ENCODE measurements at places on chromosomes 4 and X. TPM values are rescaled to one million over a fixed set of nuclear protein-coding genes. Genes with fewer than 3 reads are reported as not detected.

DNA sequence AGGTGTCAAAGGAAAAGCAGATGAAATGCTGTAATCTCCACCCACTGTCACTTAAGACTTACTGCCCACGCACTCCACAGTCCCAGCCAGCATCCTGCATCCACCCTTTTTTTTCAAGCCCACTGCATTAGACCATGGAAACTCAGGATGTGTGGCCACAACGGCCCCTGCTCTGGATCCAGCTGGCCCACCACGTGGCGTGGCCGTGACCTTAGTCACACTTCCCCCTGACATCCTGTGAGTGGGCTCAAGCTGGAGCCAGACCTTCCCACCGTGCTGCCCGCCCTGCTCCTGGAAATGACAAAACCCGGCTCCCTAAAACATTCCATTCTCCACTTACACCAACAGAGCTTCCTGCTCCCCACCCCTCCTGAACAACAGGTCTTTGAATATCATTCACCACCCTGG, 588.3 kb upstream of the DIPK2B start:
- no peaks in the 10 kb centered on the region for H3K27me3 ChIP-seq
- H3K4me3 ChIP-seq = peak overlapping the region; percentile 51

The UNC5C gene
- total RNA-seq = not detected

The UTP3 gene
- total RNA-seq = 27.1 TPM

- H3K4me3 ChIP-seq = peak overlapping the region; percentile 21
- H3K4me1 ChIP-seq = peaks cover 27% of the 10 kb centered on the region
- H3K36me3 ChIP-seq = no peaks in the 10 kb centered on the region
- no peaks in the 10 kb centered on the region for H3K27me3 ChIP-seq
- DNase-seq = peak; percentile 80
Measured at GRCh38 chr4:164779811-164780216, 25.9 kb downstream of the SMIM31 start.

DNA sequence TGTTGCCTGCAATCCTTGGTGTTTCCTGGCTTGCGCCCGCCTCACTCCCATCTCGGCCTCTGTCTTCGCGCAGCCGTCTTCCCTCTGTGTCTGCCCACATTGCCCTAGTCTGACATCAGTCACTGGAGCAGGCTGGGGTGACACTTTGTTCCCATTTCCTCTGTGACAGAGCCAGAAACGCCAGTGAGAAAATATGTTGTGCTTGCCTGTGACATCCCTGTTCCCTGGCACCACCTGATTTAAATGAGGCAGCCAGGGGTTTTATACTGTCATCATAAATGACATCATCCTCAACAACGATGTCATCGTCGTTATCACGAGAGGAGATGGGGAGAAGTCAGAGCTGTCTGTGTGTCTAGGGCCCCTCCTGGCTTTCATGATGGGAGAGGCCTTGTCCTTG, 29.1 kb downstream of the ZNF185 start:
- H3K4me1 ChIP-seq = no peaks in the 10 kb centered on the region
- no peaks in the 10 kb centered on the region for H3K27me3 ChIP-seq
- no peaks in the 10 kb centered on the region for H3K36me3 ChIP-seq
- no peak overlapping the region for H3K27ac ChIP-seq

GRCh38 chr4:156388826-156389225, 435.2 kb upstream of the CTSO start:
- peaks cover 41% of the 10 kb centered on the region for H3K4me1 ChIP-seq
- H3K36me3 ChIP-seq = no peaks in the 10 kb centered on the region
- H3K27ac ChIP-seq = no peak overlapping the region

The ALB gene
- total RNA-seq = not detected

GRCh38 chr4:152997288-152997687, 61.2 kb downstream of the FHDC1 start:
- no peak overlapping the region for H3K27ac ChIP-seq
- no peak for DNase-seq
- no peak overlapping the region for H3K4me3 ChIP-seq
- no peaks in the 10 kb centered on the region for H3K4me1 ChIP-seq
- no peaks in the 10 kb centered on the region for H3K36me3 ChIP-seq
- H3K27me3 ChIP-seq = no peaks in the 10 kb centered on the region

The ARHGEF9 gene
- total RNA-seq = 14.8 TPM

DNA sequence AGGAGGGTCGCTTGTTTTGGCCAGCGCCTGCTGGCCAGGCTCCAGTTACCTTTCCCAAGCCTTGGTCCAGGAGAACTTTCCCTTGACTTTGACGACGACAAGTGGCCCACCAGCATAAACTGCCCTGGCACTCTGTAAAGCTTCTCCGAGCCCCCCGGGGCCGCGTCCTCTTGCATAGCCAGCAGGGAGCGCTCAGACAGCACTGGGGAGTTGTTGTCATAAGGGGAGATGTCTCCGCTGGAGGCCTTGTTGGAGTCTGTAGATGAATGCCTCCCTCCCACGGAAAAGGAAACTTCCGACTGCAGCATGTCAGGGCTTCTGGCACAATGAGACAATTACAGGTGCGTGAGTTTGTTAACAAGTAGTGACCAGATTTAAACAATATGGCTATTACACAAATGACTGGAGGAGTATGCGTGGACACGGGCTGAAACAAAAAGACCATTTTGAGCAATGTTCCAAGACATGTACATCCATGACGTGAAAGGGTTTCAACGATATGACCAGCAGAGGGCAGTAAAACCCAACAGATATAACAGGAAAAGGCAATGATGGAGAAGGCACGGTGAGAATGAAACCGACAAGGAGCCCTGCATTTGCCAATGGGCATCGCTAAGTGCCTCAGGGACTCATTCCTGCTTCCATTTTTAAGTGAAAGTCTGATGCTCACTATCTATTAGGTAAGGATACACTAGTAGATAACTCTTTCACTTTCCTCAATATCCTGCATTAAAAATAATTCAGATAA, 33.0 kb downstream of the HCCS start:
- no peak overlapping the region for H3K27ac ChIP-seq
- H3K4me3 ChIP-seq = no peak overlapping the region
- no peaks in the 10 kb centered on the region for H3K27me3 ChIP-seq
- peak; percentile 74 for DNase-seq

DNA sequence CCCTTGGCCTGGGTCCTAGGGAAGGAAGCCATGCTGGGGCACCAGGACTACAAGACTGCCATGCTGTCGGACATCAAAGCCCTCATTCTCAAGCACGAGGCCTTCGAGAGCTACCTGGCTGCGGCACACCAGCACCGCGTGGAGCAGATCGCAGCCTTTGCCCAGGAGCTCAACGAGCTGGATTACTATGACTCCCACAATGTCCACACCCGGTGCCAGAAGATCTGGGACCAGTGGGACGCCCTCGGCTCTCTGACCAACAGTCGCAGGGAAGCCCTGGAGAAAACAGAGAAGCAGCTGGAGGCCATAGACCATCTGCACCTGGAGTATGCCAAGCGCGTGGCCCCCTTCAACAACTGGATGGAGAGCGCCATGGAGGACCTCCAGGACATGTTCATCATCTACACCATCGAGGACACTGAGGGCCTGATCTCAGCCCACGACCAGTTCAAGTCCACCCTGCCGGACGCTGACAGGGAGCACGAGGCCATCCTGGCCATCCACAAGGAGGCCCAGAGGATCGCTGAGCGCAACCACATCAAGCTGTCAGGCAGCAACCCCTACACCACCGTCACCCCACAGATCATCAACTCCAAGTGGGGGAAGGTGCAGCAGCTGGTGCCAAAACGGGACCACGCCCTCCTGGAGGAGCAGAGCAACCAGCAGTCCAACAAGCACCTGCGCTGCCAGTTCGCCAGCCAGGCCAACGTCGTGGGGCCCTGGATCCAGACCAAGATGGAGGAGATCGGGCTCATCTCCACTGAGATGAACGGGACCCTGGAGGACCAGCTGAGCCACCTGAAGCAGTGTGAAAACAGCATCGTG, 487.0 kb downstream of the TRAM1L1 start:
- H3K27ac ChIP-seq = no peak overlapping the region
- no peaks in the 10 kb centered on the region for H3K27me3 ChIP-seq
- DNase-seq = no peak
- H3K4me3 ChIP-seq = no peak overlapping the region
- H3K36me3 ChIP-seq = no peaks in the 10 kb centered on the region
- H3K4me1 ChIP-seq = no peaks in the 10 kb centered on the region

DNA sequence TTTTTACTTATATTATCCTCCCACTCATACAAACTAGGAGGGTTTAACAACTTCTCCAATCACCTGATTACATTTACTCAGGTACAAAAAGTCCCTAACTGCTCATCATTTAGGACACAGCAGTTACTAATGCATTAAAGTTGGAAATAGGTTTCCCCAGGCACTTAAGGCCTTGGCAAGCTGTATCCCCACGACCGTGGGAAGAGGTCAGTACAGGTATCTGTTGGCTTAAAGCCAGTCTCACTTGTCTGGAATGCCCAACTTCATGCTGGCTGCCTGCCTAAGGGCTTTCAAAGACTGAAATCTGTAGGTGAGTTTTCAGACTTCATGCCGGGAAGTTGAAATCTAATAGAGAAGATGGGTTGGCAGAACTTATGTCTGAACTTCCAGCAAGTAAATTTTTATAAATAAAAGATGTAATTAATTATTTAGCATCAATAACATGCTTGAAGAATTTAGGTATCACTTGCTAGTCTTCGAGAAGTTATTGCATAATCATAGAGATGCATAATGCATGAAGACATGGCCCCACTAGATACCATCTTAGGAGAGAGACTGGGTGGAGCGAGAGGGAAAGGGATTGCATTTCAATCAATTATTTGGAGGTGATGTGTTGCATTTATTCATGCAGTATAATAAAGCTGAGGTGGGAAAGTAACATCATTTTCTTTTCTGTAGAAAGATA, 54.2 kb downstream of the SCD5 start:
- peak; percentile 29 for DNase-seq
- peaks cover 40% of the 10 kb centered on the region for H3K4me1 ChIP-seq
- H3K27ac ChIP-seq = peak overlapping the region; percentile 70
- H3K4me3 ChIP-seq = no peak overlapping the region
- H3K36me3 ChIP-seq = no peaks in the 10 kb centered on the region
- H3K27me3 ChIP-seq = no peaks in the 10 kb centered on the region

GRCh38 chrX:93874554-93874953, 200.5 kb downstream of the FAM133A start:
- no peaks in the 10 kb centered on the region for H3K27me3 ChIP-seq
- H3K27ac ChIP-seq = no peak overlapping the region
- H3K4me3 ChIP-seq = no peak overlapping the region

DNA sequence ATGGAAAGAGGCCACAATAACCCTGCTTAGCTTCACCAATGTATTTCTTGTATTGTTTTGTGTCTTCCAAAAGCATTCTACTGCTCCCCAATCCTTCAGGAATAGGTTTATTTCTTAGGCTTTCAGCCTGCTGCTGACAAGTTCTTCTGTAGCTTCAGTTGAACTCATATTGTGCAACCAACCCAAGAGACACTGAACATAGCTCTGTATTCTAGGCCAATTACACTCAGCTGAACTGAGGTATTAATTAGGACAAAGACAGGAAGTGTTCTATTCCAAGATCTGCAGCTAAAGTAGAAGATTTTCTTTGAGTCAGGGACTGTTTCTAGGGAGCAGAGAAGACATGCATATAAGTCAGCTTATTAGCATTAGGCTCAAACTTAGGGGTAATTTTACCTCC, 151.8 kb downstream of the LHFPL1 start:
- no peak overlapping the region for H3K27ac ChIP-seq
- no peak overlapping the region for H3K4me3 ChIP-seq
- DNase-seq = no peak
- no peaks in the 10 kb centered on the region for H3K4me1 ChIP-seq
- no peaks in the 10 kb centered on the region for H3K27me3 ChIP-seq

- DNase-seq = peak; percentile 59
- H3K27ac ChIP-seq = peak overlapping the region; percentile 62
- peak overlapping the region; percentile 93 for H3K4me3 ChIP-seq
- peaks cover 11% of the 10 kb centered on the region for H3K4me1 ChIP-seq
- H3K36me3 ChIP-seq = no peaks in the 10 kb centered on the region
Measured at GRCh38 chr4:6716958-6717655, 1.1 kb downstream of the BLOC1S4 start.

DNA sequence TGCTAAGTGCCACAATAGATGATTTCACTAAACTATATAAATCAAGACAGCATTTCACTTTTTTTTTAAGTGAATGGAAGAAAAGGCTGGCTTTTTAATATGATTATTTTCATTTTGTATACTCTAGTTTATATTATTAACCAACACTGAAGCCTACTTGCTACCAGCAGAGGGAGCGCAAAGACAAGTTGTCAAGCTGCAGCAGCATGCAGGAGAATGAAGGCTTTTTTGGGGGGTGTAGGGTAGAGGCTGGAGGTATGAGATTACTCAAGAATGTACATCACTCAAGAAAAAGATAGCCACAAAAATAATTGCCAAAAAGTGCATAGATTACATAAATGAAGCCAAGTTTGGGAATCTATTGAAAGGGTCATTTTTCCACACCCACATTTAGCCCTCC, 519.5 kb downstream of the FGF13 start:
- no peaks in the 10 kb centered on the region for H3K36me3 ChIP-seq
- H3K4me3 ChIP-seq = no peak overlapping the region
- no peaks in the 10 kb centered on the region for H3K4me1 ChIP-seq
- H3K27me3 ChIP-seq = no peaks in the 10 kb centered on the region
- H3K27ac ChIP-seq = no peak overlapping the region

DNA sequence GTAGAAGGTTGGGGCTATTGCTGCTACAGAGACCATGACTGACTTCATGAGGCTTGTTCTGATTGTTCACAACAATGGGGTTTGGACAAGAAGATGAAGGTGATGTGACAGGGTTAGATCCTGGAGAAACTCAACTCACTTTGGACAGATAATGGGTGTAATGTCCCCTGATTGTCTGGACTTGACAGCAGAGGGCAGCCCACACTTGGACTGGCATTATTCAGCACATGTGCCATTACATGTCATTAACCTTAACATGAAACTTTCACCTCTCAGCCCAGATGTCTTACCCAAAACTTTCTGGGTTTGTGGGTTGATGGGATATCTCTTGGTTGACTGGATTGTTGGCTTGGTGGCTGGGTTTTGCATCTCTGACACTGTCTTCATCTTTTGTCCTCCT, 101.5 kb downstream of the MXRA5 start:
- DNase-seq = peak; percentile 17
- peak overlapping the region; percentile 71 for H3K27ac ChIP-seq
- H3K36me3 ChIP-seq = no peaks in the 10 kb centered on the region

The TNIP3 gene
- total RNA-seq = 1.4 TPM

DNA sequence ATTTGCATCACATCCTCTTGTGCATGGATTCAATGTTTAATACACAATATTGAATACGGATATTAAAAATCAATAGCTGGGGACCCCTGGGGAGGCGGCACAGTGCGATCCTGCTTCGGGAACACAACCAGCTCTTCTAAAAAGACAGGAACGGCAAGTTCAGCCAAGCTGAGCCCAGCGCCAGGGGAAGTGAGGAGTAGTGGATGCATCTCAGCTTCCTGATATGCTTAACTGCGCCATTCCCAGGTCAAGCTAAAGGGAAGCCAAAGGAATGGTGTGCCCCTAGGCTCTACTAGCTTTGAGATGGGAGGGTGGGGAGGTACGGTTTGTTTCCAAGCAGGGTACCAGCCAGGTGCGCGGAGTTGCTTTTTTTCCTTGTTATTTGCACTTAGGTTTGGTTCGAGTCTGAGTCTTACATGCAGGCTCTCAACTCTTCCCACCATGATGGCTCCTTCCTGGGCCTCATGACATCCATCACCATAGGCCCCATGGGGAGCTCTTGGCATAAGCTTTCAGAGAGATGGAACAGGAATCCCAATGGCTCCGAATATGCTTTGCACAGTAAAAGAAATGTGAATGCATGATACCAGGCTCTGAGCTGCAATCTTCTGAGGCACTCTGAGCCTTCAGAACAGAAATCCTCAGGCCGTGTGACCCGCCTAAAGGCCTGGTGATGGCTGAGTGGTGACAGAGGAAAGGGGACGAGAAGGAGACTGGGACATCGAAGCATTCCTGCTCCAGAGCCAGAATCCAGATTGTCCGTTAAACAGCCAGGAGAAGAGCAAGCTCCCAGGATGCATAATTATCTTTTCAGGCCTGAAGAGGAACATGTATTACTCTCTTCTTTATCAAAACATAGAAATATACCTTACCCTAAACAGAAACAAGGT, 51.8 kb upstream of the BCOR start:
- no peaks in the 10 kb centered on the region for H3K36me3 ChIP-seq
- H3K27ac ChIP-seq = no peak overlapping the region
- H3K27me3 ChIP-seq = no peaks in the 10 kb centered on the region
- no peak overlapping the region for H3K4me3 ChIP-seq
- no peaks in the 10 kb centered on the region for H3K4me1 ChIP-seq
